ENCODE measurements at places on chromosomes 1 and 21.
A peak's percentile ranks its signal among the peaks of the same experiment; 100 is the strongest.

- no peak for DNase-seq
These were observed 528.4 kb upstream of the RGS18 start for GRCh38 chr1:191629836-191630235.

GRCh38 chr1:184160236-184160635, 108.7 kb downstream of the TSEN15 start:
- DNase-seq = peak; percentile 44

- no peak for DNase-seq
These were observed 194.8 kb upstream of the HMCN1 start for GRCh38 chr1:185539277-185539943.

DNA sequence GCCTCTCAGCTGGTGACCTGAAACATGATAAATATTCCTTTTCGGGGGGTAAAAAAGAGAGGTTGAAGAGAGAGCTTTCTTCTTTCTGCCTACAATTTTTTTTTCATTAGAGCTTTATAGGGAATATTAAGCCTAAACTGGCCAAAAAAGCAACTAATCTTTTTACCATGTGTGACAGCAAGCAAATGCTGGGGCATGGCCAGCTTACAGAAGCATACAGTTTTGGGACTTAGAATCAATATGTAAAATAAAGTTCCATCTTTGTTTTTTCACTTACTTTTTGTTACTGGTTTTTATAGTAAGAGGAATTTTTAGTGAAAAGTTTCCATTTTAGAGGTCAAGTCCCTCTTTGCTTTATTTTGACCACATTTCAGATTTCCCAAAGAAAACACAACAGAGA, 301.2 kb upstream of the DEPDC1 start:
- no peak for DNase-seq

- DNase-seq = no peak
These were observed 94.1 kb downstream of the NMNAT2 start for GRCh38 chr1:183323849-183324683.

GRCh38 chr1:153745417-153745816, 17.6 kb downstream of the INTS3 start:
- DNase-seq = no peak

DNA sequence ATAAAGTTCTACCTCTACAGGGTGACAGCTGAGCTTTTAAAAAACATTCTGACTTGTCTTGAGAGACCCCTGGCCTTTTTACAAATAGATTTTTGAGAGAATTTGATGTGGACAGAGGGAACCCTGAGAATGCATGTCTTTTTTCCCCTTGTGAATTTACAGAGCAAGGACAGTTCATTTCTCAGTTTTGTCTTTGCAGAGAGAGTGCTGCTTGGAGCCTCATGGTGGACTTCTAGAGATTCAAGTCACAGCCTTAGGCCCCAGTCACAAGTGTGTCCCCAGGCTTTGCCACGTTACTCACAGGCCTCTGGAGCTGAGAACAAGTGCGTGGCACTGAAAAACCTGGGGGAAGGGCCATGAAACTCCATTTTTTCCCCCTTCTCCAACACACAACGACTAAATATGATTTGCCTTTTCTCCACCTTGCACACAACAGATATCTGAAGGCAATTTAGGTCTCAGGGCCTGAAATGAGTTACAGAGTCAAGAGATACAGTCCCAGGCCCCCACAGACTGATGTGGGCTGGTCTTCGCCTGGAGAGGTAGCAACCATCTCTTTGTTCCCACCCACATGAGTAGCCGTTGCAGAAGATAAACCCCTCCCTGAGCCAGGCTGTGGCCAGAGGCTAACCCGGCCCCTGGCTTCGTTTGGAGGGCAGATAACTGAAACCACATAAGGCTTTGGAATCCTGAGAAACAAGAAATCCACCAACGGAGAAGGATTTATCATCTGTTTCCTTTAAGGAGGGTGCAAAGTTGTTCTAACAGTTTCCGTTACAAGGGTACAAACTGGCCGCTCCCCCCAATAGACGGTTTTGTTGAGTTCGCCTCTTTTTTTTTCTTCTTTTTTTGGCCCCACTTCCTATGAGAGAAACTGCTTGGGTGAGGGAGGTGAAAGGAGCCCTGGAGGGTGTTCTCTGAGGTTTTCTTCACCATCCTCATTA, 1.0 kb upstream of the PIGV start:
- DNase-seq = peak; percentile 77

DNA sequence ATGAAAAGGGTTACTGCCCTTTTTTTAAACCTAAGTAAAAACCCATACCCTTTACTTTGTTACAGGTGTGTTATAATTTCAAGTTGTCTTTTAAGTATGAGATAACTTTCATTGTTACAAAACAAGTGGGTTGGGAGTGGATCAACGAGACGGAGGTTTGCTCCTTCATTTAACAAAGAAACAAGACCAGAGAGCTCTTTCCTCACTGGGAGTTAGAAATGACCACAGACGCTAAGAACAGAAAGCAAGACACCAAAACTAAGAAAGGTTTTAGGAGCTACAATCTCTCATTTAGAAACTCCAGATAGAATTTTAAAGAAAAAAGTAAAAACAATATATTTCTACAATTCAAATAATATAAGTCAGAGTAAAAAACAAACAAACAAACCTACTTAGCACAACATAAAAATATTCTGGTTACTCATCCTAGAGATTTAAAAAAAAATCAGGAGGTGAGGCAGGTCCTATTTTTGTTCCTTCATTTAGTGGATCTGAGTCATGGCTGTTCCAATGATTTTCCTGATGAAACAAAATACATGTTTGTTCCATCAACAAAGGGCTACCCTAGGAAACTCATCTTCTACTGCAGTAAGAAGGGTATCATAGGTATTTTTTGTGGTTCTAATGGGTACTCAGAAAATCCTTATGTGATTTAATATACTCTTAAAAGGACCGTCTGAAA, 33.0 kb downstream of the APP start:
- no peak for DNase-seq

GRCh38 chr1:204623365-204623893, 62.1 kb downstream of the LRRN2 start:
- DNase-seq = no peak

GRCh38 chr1:170241266-170241851, 95.6 kb downstream of the NTMT2 start:
- DNase-seq = no peak

- DNase-seq = no peak
These were observed 65.2 kb upstream of the PRKACB start for GRCh38 chr1:84078842-84079202.

GRCh38 chr21:26529526-26529925, 43.6 kb downstream of the CYYR1 start:
- no peak for DNase-seq

All from Jurkat, Clone E6-1 (cell line).